ENCODE measurements at places on chromosomes 16 and 17.

DNA sequence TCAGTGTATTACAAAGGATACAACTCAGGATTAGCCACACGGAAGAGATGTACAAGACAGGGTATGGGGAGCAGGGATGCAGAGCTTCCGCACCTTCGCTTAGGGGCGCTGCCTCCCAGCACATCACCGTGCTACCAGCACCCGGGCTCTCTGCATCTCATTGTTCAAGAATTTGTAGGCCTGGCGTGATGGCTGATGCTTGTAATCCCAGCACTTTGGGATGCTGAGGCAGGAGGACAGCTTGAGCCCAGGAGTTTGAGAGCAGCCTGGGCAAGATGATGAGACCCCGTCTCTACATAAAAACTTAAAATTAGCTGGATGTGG lies 43.2 kb downstream of the RAB11FIP4 start:
- DNase-seq: no peak

DNA sequence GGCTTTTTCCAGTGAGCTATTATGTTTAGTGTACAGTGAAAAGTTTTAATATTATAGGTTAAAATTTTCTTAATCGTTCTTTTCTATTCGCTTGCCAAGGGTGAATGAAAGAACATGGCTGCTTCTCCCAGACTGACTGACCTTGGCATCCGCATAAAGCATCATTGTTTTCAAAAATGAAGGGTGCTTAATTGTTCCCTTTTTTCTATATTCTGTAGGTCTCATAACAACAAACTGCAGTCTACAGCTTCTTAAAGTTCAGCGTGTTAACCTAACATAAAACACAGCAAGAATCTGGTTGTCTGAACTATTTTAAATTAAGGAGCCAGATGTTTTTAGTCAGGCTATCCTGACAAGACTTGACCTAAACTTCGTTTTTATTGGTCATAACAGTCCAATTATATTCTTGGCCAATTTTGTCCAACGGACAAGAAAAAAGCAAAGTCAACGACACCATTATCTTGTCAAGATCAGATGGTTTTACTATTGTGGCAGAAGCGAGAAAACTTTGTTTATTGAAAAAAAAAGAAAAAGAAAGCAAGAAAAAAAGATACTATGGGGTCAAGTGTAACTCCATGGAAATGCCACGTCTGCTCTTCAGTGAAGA lies 14.1 kb downstream of the C17orf58 start:
- no peak for DNase-seq

DNA sequence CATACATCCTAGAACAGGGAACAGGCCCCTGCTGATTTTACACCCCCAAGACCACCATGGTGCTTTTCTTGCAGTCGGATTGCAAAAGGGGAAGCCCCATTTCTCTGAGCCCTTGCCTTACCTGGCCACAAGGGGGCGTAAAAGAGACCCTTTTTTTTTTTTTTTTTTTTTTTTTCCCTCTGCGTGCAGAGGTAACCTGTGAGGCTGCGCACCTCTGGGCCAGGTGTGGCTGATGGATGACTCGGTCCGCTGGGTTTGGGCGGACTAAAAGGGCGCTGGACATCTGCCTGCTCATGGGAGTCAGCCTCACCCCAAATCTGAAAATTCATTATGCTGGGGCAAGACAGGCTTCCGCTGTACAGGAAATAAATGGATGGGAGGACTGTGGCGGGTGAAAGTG lies 281.0 kb downstream of the CBLN1 start:
- DNase-seq: no peak

GRCh38 chr16:23905027-23905426 lies 69.2 kb downstream of the PRKCB start:
- no peak for DNase-seq

DNA sequence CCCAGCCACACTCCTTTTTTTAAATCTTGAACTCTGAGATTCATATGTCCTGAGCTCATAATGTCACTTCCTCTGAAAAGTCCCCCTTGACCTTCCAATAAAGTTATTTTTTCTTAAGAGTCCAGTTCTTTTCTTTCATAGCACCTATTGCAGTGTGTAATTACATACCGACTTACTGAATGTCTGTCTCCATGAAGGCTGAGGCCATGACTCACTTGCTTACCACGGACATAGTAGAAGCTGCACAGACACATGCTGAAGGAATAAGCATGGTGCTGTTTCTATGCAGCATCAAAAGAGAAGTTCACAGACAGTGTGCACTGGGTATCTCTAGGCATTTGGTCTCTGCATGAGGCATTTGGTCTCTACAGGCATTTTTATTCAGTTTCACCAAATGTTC lies 77.2 kb downstream of the C17orf67 start:
- no peak for DNase-seq

DNA sequence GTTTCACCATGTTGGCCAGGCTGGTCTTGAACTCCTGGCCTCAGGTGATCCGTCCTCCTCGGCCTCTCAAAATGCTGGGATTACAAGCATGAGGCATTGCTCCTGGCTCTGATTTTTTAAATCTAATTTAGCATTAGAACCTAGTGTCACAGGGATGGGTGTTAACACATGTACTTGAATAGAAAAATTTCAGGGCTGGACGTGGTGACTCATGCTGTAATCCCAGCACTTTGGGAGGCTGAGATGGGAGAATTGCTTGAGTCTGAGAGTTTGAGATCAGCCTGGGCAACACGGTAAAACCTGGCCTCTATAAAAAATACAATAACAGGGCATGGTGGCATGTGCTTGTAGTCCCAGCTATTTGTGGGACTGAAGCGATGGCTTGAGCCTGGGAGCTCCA lies 6.0 kb upstream of the RNF135 start:
- no peak for DNase-seq

DNA sequence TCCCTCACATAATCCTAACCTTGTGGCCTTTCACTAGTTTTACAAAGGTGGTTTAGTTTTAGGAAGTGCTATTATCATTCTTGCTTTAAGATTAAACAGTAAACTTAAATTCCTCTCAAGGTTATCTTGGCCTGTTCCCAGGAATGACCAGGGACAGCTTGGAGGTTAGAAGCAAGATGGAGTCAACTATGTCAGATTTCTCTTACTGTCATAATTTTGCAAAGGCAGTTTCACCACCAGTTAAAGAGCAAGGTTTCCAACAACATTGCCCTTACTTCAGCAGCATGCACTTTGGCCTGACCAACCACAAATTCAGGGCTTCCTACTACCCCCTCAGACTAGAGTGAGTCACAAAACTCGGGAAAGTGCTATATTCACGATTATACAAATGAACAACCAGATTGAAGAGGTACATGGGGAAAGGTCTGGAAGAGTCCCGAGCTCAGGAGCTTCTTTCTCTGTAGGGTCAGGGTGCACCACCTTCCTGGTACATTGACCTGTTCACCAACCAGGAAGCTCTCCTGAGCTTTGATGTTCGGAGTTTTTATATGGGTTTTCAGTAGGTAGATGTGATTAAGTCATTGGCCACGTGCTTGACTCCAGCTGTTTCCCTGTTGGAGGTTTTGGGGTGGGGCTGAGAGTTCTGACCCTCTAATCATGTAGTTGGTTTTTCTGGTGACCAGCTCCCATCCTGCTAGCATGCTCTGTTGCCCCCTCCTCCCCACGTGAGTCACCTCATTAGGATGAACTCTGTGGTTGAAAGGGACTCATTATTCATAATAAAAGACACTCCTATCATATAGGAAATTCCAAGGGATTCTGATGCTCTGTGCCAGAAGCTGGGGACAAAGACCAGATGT lies 19.4 kb downstream of the RHOT1 start:
- no peak for DNase-seq

GRCh38 chr16:13896543-13897182 lies 23.3 kb upstream of the ERCC4 start:
- DNase-seq: no peak

DNA sequence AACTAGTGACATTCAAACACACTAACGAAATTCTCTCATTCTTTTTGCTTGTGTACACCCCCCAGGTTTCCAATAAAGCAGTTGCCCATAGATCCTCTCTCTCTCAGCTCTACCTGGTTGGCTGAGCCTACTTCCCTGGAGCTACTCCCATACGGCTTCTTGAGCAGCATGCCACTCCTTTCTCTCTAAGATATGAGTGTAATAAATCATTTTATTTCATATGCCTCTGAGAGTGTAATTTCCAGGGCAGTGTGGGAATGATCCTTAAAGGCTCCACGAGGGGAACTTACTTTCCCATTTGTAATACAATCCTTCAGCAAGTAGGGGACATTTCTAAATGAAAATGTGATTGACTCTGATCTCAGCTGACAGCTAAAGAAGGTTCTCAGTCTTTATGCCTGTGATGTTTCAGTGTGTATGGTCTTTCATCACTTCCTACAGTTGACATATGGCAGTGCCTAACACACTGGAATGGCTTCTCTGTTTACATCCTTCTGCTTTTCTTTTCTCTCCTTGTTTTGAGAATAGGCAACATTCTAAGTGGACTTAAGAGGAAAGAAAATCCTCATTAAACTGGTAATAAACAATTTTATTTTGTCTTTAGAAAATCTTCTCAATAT lies 1194.3 kb upstream of the CDH8 start:
- DNase-seq: no peak

DNA sequence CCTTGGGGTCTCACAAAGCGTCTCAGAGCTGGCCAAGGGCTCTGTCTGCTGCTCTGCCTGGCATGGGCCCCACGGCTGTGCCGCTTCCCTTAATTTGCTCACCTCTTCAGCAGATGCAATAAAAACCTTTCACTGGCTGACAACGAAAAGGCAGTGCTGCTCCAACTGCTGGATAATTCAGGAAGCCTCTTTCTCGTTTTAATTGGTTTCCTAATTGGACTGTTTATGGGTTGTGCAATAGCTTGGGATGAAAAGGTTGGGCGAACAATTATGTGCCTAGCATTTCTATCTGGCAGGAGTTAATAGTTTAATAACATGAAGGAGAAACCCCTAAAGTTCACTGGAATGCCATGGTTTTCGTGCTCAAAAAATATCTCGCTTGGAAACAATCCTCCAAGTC lies 234.1 kb upstream of the IRX5 start:
- DNase-seq: no peak

GRCh38 chr17:491086-492021 lies 138.7 kb upstream of the RPH3AL start:
- DNase-seq: no peak

GRCh38 chr17:82034371-82035011 lies 3.0 kb downstream of the DCXR start:
- no peak for DNase-seq

DNA sequence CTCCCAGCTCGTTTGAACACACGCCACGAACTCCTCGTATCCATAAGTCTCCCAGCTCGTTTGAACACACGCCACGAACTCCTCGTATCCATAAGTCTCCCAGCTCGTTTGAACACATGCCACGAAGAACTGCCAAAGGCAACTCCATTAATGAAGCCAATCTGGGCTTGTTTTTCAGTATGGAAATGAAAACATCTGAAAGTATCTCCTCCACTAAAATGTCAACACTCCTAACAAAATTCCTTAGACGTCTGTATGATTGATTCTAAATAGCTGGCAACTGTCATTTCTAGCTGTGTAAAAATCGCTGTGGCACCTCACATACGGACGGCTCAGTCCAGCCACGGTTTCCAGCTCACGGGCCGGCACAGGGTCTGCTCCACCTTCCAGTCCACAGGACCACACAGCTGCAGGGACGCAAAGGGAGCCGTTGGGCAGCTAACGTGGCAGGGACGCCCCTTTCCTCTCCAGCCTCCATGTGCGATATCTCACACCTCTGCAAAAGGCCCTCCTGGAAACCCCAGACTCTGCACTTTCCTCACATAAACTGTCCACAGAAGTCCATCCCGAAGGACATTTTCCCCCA lies 67.1 kb upstream of the METRNL start:
- DNase-seq: no peak

GRCh38 chr17:48792033-48792798 lies 24.8 kb downstream of the TTLL6 start:
- no peak for DNase-seq

GRCh38 chr17:80987941-80988461 lies 3.6 kb upstream of the CHMP6 start:
- DNase-seq: no peak

DNA sequence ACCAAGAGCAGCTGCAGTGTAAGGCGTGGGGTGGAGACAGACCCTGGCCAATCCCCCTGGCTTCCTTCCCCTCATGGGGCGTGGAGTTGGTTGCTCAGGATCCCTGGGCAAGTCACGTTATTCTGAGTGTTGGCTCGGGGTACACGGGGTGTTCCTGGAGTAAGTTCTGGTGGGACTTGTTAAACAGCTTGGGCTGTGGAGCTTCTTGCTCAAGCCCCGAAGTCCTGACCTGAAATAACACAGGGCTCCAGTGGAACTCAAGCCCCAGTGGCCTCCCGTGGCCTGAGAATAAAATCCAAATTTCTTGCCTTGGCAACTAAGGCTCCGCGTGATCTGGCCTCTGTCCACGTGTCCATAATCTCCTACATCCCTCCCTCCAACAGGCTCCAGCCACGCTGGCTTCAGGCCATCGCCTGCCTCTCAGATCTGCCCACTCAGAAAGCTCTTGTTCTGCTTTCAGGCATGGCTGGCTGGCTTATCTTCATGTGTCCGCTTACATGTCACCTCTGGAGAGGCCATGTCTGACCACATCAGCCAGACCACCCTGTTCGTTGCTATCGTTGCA lies 49.3 kb upstream of the BCO1 start:
- no peak for DNase-seq

DNA sequence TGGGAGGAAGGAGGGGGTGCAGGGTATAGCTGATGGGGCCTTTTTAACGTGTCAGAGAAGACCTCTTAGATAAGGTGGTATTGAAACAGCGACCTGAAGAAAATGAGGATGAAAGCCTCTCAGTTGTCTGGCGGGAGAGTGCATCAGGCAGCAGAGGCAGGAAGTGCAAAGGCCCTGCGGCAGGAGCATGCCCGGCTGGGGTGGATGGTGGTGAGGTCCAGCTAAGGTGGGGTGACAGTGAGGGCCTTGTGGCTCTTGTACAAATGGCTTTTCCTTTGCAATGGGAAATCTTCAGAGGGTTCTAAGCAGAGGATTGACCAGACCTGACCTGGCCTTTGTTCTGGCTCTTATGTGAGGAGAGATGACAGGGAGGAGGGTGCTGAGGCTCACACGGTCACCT lies 11.4 kb downstream of the MMP15 start:
- DNase-seq: no peak

GRCh38 chr16:69941251-69942098 lies 9.7 kb upstream of the CLEC18A start:
- DNase-seq: no peak

- DNase-seq: no peak
These were observed 16.5 kb downstream of the ANKRD11 start for GRCh38 chr16:89473791-89474414.

DNA sequence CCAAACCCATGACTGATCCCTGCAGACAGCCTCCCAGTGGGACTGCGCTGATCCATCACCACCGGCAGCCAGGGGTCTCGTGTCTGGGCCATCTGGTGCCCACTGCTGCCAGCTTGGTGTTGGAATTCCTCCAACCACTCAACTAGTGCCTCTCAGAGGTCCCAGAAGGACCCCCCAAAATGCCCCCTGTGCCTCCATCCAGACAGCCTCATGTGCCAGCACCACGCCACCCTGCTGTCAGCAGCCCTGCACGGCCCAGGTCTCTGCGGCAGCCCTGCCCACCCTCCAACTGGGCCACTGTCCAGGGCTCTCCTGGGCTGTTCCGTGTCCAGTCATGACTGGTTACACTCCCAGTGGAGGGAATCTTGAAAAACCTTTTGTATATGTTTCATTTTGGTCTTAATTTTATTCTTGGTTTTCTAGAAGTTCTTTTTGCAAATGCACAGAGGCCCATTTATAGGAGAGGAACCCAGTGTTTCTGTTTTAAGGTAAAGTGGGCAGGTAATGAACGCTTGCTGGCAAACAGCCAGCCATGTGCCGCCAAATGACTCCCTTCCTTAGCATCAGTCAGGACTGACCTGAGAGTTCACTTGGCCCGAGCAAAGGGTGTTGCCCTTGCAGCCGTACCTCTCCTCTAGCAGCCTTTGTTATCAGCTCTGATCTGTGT lies 34.6 kb downstream of the GRIN2C start:
- no peak for DNase-seq

GRCh38 chr16:10989559-10989958 lies 45.2 kb downstream of the CLEC16A start:
- no peak for DNase-seq
